Pancreas (tissue), 10 donors: ENCODE measurements at places on chromosomes 6 and 20. TPM values are rescaled to one million over a fixed set of nuclear protein-coding genes. Genes with fewer than 3 reads are reported as not detected.

POM121L2 gene
- total RNA-seq: 0.03 TPM

BCAS1 gene
- total RNA-seq: 0.85 TPM

PPP1R14C gene
- 0.65 TPM for total RNA-seq

FRK gene
- total RNA-seq: 8.2 TPM

SASH1 gene
- 10.5 TPM for total RNA-seq

LATS1 gene
- total RNA-seq: 14.2 TPM

FAM209B gene
- total RNA-seq: 0.28 TPM

DNA sequence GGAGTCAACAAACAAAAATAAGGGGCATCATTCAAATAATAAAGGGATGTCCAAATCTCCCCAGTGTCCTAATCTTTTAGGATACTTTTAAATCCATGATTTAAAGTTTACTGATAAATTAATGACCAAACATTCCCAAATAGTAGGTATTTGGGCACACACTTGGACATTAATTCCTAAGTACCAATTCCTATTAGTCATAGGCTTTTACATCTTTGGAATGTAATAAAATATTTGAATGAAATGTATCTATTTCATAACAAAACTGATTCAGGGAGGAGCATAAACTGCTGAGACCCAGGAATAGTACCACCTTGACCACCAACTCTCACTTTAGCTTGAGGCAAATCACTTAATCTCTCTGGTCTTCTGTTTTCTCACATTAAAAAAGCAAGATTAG lies 44.3 kb downstream of the VGLL2 start:
- DNase-seq: no peak

GRCh38 chr20:32534661-32535240 lies 50.4 kb downstream of the NOL4L start:
- DNase-seq: peak; percentile 15

- DNase-seq: no peak
Observed at GRCh38 chr6:129632172-129632613, 77.8 kb downstream of the ARHGAP18 start.

DNA sequence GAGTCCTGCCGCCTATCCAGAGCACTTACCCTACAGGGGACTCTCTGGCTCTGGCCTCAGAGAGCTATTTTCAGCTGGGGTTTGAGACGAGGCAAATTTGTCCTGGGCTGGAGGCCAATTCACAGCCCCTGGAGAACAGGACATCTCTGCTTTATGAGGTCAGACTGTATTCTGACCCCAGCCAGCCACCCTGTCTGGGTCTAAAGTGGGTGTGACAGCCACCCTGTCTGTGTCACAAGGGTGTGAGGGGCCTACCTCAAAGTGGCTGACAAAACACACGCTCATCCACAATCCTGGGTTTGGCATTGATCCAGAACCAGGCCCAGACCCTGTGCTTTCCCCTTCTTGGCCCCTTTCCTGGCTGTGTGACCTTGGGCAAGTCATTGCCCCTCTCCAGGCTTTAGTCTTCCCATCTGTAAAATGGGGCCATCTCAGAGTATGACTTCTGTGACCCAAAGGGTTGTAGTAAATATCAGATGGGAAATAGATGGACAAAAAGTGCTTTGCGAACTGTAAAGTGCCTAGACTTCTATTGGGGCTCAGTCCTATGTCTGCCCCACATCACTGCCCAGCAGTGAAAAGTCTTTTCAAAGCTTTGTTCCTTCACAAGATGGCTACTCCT lies 44.1 kb upstream of the TGM2 start:
- DNase-seq: no peak

DNA sequence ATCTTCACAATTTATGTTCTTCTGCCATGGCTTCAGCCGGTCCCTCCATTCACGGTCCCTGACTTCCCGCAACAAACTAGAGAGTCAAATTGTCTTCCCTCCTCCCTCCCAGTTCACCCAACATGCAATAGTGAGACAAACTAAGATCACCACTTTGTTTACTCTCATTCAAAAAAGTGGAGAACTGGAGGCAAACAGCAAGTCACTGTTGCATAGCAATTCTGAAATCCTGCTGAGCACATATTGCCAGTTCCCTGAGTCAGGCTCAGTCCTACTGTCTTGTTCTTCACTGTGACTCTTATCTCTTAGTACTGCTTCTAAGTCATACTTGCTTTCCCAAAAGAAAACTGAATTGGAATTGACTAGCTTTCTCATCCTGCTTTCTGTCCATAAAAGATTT lies 287.2 kb upstream of the SASH1 start:
- DNase-seq: no peak

GRCh38 chr20:8061861-8062518 lies 42.4 kb upstream of the TMX4 start:
- DNase-seq: no peak

DNA sequence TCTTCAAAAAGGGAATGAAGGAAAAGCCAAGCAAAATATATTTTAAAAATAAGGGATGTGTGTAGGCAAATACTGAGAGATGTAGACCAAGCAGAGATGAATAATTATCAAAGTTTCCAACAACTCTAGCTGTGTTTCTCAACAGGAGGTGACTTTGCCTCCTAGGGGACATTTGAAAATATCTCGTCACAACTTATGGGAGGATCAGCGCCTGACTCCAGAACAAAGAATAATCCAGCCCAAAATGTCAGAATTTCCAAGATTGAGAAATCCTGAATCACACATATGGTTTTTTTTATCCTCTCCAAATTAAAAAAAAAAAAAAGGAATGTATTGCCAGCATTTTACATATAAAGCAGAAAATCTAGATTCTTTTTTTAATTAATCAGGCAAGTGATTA lies 241.2 kb upstream of the ZFP64 start:
- no peak for DNase-seq

GRCh38 chr20:53312957-53313356 lies 280.7 kb downstream of the ZNF217 start:
- DNase-seq: no peak

- DNase-seq: no peak
Observed at GRCh38 chr6:88236612-88237360, 70.6 kb upstream of the CNR1 start.

- DNase-seq: no peak
Observed at GRCh38 chr20:19944772-19945459, 72.2 kb upstream of the NAA20 start.

GRCh38 chr6:51386347-51386836 lies 567.7 kb downstream of the TFAP2B start:
- DNase-seq: no peak
